ENCODE measurements at places on chromosomes 5 and 9. TPM values are rescaled to one million over a fixed set of nuclear protein-coding genes. Genes with fewer than 3 reads are reported as not detected.
A peak's percentile ranks its signal among the peaks of the same experiment; 100 is the strongest.

C9 gene
- 4.5 TPM for total RNA-seq

MOB3B gene
- total RNA-seq = 22.5 TPM

IFNK gene
- not detected for total RNA-seq

LCN12 gene
- 42.9 TPM for total RNA-seq

ADGRD2 gene
- total RNA-seq = not detected

ANXA2R gene
- total RNA-seq = 4.6 TPM

DNA sequence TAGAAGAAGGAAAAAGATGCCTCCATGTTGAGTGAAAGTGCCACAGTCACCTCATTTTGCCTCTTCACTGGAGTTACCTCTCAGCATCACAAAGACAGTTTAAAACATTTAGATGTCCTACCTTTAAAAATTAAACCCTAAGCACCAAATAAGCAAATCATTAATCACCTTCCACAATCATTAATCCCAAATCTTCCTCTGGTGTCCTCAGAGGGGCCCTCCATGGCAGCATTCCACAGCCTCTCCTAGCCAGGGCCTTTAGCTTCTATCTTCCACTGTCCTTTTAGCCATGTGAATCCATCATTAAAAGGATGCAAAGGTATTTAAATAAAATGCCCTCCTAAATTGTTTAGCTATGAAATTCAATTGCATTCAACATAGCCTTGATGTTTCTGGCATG lies 310.8 kb downstream of the PDE4D start:
- DNase-seq = peak; percentile 48

GRCh38 chr9:27535701-27536118 lies 6.1 kb upstream of the MOB3B start:
- no peak for DNase-seq

GRCh38 chr5:61706751-61707150 lies 374.7 kb downstream of the ZSWIM6 start:
- DNase-seq = no peak

- DNase-seq = no peak
These were observed 35.4 kb downstream of the PRLR start for GRCh38 chr5:35194635-35195471.

- DNase-seq = no peak
These were observed 42.3 kb downstream of the IPPK start for GRCh38 chr9:92627651-92628050.

GRCh38 chr5:6868171-6868570 lies 154.9 kb downstream of the TENT4A start:
- no peak for DNase-seq

GRCh38 chr9:21611891-21612290 lies 129.8 kb upstream of the IFNE start:
- no peak for DNase-seq

- DNase-seq = no peak
These were observed 87.1 kb downstream of the SEMA4D start for GRCh38 chr9:89410641-89411350.

DNA sequence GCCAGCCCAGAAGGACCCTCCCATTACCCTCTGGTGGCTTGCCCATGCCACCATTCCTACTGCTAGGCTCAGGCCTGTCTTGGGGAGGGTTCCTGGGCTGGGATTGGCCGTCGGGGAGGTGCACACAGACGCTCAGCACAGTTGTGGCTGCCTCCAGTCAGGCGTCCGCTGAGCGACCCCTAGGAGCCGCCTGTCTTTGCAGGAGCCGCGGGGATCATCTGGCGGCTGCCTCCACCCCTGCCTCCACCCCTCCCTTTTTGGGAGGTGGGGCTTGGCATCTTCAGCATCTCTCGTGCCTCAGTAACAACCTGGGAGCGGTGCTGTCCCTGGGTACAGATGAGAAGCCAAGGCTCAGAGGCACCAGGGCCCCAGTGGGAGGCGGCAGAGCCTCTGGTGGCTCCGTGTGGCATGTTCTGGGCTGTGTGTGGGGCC lies 39.6 kb downstream of the RXRA start:
- peak; percentile 48 for DNase-seq

GRCh38 chr9:130446101-130446861 lies 1.5 kb downstream of the ASS1 start:
- peak; percentile 69 for DNase-seq

DNA sequence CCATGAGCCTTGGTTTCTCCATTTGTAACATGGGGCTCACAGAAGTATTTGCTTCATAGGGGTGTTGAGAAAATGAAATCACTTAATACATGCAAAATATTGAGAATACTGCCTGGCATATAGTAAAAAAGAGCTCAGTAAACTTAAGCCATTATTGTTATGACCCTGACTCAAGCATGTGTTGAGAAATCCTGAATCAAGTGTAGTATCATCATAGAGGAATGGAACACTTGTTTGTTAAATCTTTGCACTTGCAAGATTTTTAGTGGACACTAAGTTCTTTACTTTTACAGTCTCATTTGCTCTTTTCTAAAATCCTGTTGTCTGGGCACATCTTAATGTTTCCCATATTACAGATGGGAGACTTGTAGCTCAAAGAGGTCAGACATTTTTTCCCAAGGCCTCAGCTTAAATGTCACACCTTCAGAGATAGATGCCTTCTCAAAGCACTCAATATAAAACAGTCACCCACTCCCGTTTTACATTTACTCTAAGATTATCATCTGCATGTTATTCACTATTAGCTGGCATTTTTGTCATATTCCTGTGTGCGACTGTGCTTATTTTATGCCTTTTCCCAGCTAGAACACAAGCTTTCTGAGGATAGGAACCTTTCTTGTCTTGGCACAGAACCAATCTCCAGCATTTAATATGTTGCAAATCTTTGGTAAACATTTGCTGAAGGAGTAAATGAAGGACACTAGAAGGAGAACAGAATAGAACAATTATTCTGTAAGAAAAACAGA lies 250.0 kb upstream of the TNC start:
- no peak for DNase-seq

GRCh38 chr9:135552698-135553171 lies 6.8 kb downstream of the OBP2A start:
- no peak for DNase-seq

DNA sequence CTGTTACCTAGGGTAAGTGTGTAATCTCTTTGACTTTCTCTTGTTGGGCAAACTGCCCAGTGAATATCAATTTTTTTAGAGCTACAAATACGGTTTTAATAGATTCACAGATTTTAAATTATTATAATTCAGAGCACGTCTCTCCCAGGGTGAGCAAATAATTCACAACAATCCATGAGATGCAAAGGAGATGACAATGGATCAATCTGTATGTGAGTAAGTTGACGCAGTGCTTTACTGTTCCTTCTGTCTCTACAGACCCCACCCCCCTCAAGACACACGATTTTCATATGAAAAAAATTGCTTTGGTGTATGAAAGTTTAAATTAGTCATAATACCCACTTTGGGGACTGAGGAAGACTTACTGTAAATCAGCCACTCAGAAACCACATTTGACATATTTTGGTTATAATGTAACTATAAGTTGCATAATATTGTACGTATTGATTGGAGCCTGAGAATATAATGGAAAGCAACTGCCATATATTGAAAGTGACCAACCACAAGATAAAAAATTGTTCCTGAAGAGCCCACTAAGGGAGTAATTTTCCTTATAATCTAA lies 201.7 kb downstream of the BNC2 start:
- DNase-seq = no peak

GRCh38 chr5:141850244-141850768 lies 27.9 kb downstream of the PCDH1 start:
- DNase-seq = peak; percentile 68

DNA sequence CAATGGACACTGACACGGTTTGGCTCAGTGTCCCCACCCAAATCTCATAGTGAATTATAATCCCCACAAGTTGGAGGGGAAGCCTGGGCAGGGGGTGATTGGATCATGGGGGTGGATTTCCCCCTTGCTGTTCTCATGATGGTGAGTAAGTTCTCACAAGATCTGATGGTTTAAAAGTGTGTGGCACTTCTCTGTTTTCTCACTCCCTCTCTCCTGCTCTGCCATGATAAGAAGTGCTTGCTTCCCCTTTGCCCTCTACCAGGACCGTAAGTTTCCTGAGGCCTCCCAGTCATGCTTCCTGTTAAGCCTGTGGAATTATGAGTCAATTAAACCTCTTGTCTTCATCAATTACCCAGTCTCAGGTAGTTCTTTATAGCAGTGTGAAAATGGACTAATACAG lies 115.8 kb upstream of the KIF2A start:
- DNase-seq = no peak

DNA sequence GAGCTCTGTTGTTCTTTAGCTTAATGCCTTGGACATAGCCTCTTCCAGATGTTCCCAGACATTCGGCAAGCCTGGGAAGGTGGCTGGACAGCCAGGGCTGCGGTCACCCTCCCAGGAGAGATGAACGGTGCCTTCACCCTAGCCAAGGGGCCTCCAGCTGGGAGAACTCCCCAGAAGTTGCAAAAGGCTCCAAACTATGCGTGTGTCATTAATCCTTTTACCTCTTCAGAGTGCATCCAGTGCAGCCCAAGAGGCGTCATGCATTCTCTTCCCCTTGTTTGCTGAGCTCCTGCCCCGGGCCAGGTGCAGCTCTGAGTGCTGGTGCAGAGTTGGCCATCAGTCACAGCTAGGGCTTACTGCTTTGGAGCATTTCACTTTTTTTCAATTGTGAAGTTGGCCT lies 22.8 kb downstream of the HMCN2 start:
- DNase-seq = no peak

- no peak for DNase-seq
These were observed 96.5 kb upstream of the ANKRD55 start for GRCh38 chr5:56329652-56330051.

DNA sequence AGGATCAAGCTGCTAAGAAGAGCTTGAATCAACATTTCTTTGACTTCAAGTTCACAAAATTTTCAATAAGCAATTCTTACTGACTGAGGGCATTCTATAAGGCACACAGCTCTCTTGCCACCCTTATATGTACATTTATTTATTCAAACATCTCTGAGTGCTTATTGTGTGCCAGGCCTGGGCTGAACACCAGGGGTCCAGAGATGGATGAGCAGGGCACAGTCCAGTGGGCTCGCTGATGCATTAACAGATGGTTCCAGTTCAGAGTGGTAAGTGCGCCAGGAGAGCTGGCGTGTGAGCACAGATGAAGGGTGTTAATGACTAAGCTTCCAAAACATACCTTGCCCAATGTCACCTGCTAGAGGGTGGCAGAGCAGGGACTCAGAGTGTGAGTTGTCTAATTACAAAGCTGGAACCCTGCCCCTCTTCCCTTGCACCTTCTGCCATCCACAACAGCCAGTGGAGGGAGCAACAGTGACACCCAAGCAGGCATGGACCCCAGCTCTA lies 24.6 kb downstream of the ALG2 start:
- DNase-seq = no peak

DNA sequence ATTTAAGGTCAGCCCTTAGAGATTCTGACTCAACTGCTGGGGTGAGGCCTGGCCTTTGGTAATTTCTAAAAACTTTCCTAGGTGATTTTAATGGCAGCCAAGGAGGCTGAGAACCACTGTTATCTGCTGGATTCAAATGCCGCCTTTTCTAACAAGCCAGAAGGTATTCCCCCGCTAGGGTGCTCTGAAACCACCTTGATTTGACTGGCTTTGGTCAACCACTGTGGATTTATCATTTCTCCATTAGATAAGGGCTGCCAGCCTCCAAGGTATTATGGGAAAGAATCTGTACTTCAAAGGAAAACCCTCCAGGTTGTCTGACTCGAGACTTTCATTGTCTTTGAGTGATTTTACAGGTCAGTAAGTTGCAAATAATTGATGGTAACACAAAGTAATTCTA lies 4.3 kb downstream of the ANXA6 start:
- no peak for DNase-seq

- DNase-seq = no peak
These were observed 750.3 kb downstream of the CDH12 start for GRCh38 chr5:22102823-22103359.

Measured in kidney (tissue), 22 donors.